ENCODE measurements at places on chromosomes 5 and 9. TPM values are rescaled to one million over a fixed set of nuclear protein-coding genes. Genes with fewer than 3 reads are reported as not detected.

FAM221B gene
- not detected for total RNA-seq

SPATA31E1 gene
- not detected for total RNA-seq

AIF1L gene
- 0.30 TPM for total RNA-seq

GRCh38 chr5:95903838-95904237 is 57.8 kb downstream of the ELL2 start:
- peaks cover 30% of the 10 kb centered on the region for H3K4me1 ChIP-seq
- DNase-seq = no peak
- H3K27ac ChIP-seq = no peak overlapping the region
- no peak overlapping the region for H3K4me3 ChIP-seq

- H3K4me1 ChIP-seq = no peaks in the 10 kb centered on the region
- H3K27ac ChIP-seq = no peak overlapping the region
- DNase-seq = no peak
- H3K36me3 ChIP-seq = no peaks in the 10 kb centered on the region
- no peak overlapping the region for H3K4me3 ChIP-seq
These were observed 194.3 kb upstream of the VLDLR start for GRCh38 chr9:2427120-2427891.

GRCh38 chr9:6758498-6759184 is 868 bp downstream of the KDM4C start:
- H3K36me3 ChIP-seq = peaks cover 18% of the 10 kb centered on the region
- DNase-seq = peak; percentile 66
- H3K27me3 ChIP-seq = no peaks in the 10 kb centered on the region
- H3K27ac ChIP-seq = peak overlapping the region; percentile 100
- peaks cover 34% of the 10 kb centered on the region for H3K4me1 ChIP-seq

DNA sequence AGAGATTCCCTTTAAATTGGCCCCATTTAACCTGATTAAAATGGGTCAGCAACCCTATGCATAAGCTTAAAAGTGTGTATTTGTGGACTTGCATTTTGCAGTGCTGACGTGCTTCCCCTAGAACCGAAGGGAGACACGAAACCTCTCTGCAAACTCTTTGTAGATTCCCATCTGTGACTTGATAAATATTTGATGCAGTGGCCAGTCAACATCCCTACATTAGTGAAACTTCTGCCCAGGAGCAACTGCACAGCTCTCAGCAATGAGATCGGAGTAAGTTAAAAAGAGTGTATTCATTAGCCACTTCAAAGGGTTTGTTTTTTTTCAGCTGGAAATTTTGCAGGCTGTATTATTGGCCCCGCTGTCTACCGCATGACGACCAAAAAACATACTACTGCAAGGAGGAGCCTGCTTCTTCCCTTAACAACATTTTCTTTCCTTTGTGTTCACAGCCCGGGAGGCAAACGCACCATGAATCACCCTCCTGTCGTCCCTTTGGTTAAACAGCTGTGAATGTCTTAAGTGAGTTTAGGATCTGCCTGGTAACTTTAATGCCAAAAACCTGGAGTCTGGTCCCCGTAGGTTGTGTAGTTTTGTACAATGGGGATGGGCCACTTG is 38.0 kb upstream of the TCERG1 start:
- H3K36me3 ChIP-seq = no peaks in the 10 kb centered on the region
- no peak for DNase-seq
- H3K27me3 ChIP-seq = peaks cover 8% of the 10 kb centered on the region
- H3K4me3 ChIP-seq = no peak overlapping the region

DNA sequence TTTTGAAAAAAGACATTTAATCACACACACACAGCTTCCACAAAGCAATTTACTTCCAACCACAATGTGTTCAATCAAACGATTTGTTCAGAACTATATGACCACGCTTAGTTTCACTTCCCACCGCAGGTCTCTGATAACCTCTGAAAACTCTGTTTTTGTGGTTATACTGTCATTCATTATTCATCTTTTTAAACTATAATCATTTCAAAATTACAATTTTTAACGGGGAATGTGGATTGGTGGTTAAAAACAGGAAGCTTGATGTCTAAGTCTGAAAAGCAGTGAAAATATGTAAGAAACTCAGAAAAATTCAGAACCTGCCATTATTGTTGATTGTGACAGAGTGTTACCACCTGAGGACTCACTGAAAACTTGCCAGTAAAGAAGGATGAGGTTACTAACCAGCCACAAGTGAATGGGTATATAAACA is 12.7 kb upstream of the TMEM174 start:
- peak overlapping the region; percentile 3 for H3K27ac ChIP-seq
- no peaks in the 10 kb centered on the region for H3K36me3 ChIP-seq
- peaks cover 25% of the 10 kb centered on the region for H3K4me1 ChIP-seq
- DNase-seq = peak; percentile 68
